ENCODE measurements at places on chromosomes 7 and 10.

DNA sequence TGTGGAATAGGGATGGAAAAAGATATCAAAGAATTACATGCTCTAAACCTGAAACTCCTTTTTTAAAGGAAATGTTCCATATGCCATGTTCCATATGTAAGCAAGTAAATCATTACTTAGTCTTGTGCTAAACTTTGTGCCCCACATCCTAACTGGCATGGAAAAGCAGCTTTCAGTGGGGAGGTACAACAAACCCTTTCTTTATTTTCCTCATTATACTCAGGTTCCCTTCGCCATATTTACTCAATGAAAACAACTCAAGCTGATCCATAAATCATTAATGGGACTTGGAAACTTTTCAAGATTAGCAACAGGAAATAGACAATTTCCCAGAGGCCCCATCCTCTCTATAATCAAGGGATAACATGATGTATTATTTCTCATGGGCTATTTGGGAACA lies 56.0 kb downstream of the GSAP start:
- DNase-seq: no peak

- no peak for DNase-seq
Measured at GRCh38 chr10:42574336-42574735, 64.0 kb downstream of the ZNF33B start.

DNA sequence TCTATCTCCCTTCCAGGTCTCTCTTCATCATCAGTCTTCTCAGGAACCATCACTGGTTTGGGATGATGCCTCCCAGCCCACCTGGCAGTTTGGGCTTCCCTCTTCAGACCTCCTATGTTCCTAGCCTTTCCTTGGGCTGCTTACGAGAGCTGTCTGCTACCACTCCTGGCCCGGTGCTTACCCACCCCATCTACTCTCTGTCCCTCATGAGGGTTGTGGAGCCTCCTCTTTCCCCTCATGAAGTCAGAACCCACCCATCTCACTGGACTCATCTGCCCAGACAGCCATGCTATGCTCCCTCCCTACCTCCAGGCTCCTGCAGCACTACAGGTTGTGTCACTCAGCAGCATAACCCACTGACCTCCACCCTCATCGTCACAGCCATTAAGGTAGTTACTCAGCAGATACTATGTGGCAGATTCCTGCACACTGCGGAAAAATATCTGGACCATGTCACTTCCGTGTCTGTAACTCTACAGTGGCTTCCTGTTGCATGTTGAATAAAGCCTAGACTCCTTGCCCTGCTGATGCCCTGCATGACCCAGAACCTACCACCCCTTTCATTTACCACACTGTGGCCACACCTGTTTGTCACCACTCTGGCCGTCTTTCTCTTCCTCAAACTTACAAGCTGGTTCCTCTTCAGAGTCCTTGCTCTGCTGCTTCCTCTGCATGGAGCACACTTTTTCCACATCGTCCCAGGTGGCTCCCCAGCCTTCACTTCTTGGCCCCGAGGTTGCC lies 2.0 kb downstream of the DBNL start:
- no peak for DNase-seq

DNA sequence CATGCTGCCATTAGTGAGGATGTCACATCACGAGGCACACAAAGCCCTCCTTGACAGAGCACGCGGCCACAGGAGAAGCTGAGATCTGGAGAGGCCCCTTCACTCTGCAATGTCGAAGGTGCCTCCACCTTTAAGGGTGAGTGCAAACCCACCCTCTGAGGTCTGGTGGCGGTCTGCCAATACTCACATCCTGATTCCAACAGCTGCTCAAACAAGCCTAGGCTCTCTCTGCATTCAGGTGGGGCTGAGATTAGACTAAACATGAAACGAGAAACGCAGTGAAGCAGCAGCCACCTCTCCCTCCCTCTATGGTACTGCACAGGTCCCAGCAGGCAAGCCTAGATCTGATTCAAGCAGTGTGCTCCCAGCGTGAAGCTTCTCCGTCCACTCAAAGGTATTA lies 151.8 kb downstream of the TCERG1L start:
- no peak for DNase-seq

- DNase-seq: no peak
Measured at GRCh38 chr7:50803359-50804337, 21.0 kb upstream of the GRB10 start.

- DNase-seq: no peak
Measured at GRCh38 chr10:112475575-112476218, 28.7 kb downstream of the VTI1A start.

GRCh38 chr7:113179313-113179712 lies 61.0 kb upstream of the SMIM30 start:
- DNase-seq: no peak

- no peak for DNase-seq
Measured at GRCh38 chr10:86188326-86188725, 178.3 kb downstream of the GRID1 start.

DNA sequence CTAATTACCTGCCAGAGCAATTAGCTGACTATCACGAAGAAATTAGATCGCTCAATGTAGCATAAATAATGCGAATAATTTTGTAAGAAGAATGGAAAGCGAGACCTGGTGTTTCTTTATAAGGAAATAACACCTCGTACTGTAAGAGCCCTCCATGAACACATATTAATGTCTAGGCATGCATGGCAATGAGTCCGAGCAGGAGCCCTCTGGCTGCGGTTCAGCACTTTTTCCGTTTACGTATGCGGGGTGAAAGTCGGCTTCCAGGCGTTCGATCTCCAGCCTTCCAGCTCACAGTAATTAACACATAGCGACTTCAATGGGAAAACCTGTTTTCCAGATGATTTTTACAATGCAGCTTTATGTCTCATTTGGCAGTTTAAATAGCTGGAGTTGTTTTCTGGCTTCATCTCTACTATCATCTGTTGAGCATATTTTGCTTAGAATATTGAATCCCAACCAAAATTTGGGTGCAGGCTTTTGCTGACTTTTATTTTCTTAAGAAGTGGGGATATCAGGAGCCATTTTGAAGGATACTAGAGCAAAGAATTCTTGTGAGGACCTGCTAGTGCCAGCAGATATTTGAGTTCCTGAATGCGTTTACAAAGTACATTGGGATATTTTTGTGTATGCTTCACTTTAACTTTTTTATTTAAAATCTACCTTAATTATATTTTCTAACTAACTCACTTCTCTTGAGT lies 7.2 kb upstream of the SP8 start:
- DNase-seq: no peak

DNA sequence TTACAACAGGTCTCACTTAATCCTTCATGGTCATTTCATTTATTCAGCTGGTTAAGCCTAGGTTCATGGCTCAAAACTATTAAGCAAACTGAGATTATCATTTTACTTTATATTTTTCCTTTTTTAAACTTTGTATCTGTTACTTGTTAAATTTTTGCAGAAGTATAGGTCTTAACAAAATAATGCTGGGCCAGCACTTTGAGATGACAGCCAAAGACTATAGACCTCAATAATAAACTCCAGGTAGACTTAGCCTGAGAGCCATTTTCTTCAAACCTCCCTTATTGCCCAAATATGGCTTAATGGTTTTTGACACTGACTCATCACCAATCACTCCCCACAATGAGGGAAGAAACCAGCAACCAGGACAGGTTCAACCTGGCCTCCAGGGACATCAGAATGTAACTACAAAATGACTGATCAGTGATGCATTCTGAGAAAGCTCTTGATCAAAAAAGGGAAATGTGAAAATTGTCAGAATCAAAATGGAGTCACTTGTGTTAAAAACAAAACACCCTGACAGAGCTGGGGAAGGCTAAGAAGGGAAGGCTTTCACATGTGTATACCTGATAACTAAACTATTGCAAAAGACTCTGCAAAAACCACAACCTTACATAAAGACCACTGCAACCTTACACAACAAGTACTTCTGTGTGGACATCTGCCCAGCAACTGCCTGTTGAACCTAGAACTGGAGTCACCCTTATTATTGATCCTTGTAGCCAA lies 2.1 kb upstream of the CCDC126 start:
- no peak for DNase-seq

DNA sequence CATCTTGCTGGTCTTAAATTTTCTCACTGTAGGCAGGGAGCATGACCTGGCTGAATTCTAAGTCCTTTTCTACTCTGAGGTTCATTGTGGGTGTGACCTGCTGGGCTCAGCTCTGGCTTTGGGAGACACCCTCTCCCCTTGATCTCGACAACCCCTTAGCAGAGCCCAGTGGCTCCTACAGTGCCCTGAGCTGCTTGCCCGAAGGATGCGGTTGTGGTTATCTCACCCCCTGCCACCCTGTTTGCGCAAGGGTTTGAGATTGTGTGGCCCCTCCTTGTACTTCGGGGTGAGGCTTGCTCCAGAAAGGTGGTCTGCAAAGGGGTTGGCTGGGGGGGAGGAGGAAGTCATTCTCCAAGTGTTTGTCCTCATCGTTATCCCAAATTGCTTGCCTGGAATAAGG lies 55.3 kb downstream of the TCF7L2 start:
- DNase-seq: no peak

DNA sequence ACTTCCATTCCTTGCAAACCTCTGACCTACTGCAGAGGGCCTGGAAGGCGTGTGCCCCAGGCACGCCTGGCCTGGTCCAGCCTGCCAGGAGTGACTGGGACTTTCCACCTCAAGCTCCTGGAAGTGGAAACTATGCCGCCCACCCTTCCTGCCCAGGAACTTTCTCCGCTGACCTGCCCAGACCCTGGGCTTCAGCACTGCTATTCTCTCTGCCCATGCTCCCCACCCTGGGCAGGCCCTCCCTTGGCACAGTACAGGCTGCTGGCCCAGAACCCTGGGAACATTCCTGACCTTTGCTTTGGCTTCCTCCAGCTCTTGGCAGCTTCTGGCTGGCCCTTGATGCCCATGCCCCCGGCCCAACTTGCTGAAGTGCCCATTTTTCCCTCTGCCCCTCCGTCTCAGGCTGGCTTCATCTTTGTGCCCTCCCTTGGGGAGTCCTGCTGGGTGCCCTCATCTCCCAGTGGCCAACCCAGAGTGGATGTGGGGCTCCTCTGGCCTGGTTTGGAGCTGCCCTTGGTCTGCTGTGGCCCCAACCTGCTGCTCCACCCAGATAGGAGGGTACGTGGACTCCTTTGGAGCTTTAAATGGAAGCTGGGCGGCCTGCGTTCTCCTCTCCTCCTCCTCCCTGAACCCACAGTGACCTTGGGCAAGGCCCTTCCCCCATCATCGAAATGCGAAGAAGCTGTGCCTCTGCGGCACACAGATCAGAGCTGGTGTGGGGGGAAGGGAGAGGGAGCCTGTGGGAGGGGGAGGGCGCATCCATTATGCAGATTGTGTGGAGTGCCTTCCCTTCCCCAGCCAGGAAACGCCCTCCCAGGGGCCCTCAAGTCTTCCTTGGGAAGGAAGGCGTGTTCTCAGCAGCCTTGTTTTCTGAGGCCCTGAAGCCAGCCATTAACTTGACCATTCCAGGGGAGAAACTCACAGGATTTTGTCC lies 3.4 kb downstream of the MMRN2 start:
- DNase-seq: peak; percentile 91

DNA sequence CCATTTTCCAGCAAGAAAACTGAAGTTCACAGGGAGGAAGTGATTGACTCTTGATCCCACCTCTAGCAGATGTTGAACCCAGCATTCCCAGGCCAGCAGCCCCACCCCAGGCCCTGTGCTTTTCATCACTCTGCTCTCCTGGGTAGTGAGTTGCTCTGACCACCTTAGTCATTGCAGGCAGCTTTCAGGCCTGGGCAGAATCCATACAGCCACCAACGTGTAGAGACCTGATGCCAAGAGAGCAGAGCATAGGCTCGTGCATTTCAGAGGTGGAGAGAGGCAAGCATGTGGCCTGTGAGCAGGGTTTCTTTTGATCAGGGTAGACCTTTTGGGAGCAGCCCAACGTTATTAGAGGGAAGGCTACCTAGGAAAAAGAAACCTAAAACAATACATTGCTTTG lies 334.6 kb downstream of the PTEN start:
- DNase-seq: no peak

GRCh38 chr7:94253686-94254085 lies 141.0 kb upstream of the COL1A2 start:
- DNase-seq: no peak

- no peak for DNase-seq
Measured at GRCh38 chr10:121597504-121598262, 561 bp downstream of the FGFR2 start.

DNA sequence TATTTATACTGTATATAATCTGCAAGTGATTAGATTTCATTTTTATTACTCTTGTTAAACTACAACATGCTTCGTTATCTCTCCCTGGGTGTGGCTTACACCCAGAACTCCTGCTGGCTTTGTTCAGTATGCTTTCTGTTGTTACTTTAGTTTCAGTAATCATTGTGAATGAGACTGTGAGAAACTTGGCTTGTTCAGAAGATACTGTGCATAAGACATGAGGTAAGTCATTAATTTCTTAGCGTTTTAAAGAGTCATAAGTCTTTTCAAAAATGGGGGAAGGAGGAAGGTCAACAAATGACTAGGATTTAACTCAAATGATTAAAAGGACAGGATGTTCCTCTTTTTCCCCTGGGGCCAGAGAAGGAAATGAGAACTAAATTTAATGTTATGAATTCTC lies 11.6 kb upstream of the ADD3 start:
- no peak for DNase-seq

GRCh38 chr10:15879058-15879457 lies 18.8 kb upstream of the MINDY3 start:
- no peak for DNase-seq

DNA sequence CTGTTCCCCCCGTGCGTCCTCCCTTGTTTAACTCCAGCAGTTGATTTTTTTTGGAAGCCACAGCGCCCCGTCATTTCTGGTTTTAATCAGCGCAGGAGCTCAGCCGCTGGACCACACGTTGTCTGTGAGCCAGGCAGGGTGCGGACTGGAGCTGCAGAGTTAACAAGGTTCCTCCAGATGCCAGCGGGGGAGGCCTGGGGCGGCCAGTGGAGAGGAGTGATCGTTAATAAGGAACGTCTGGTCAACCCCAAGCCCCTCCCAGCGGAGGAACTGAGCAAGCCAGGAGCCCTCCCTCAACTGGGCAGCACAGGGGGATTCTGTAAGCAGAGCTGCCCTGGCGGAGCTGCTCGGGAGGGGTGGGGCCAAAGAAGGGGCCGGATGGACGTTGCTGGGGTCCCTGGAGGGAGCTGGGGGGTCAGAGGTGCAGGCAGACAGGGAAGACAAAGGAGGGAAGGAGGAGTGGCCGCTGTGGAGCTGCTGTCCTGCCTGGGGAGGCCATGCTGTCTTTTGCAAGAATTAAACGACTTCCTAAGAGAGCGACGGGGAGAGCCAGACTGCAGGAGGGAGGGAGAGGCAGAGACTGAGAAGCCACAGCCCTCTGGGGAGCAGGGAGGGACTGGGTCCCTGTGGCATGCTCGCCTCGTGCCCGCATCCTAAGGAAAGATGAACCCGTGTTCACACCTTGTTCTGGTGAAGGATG lies 537.1 kb upstream of the FOXK1 start:
- no peak for DNase-seq

GRCh38 chr7:17448479-17449423 lies 150.3 kb downstream of the AHR start:
- DNase-seq: no peak

GRCh38 chr10:43846187-43846680 lies 197.6 kb upstream of the ZNF32 start:
- DNase-seq: no peak
